ENCODE measurements at places on chromosomes 5 and 9. TPM values are rescaled to one million over a fixed set of nuclear protein-coding genes. Genes with fewer than 3 reads are reported as not detected.
A peak's percentile ranks its signal among the peaks of the same experiment; 100 is the strongest.

- no peak for DNase-seq
Observed at GRCh38 chr9:83060556-83060955, 2.4 kb downstream of the RASEF start.

The PCDHGC5 gene
- not detected for total RNA-seq

DNA sequence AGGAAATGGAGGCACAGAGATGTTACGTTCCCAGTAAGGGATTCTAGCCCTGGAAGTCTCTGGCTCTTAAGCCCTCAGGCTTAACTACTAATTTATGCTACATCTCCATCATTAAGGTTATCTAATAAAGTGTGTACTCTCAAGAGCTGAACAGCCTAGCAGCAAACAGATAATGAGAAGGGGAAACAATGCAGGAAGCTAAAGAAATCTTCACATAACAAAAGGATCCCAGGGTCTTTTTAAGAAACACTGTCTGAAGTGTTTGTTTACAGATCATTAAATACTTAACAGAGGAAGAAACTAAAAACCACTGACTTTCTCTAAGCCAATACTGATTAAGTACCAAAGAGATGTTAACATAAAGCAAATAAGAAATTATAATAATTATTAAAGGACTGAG, 129.0 kb downstream of the PAPPA start:
- DNase-seq: no peak

- DNase-seq: no peak
Observed at GRCh38 chr5:50963971-50964745, 297.7 kb downstream of the PARP8 start.

The NTNG2 gene
- total RNA-seq: 0.76 TPM

DNA sequence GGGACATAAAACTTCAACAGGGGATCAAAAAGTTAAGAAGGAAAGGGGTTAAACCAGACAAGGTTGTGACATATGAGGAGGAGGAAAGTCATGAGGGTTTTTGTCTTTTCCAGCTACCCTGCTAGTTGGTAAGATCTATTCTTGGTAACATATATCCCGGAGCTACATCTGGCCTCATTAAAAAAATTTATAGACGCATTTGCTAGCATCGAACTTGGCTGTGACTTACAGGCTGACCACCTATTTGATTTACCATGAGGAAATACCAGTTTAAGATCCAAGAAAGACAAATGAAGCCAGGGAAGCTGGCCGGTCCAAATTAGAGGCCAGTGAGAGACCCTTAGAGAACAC, 87.6 kb upstream of the NIPAL4 start:
- DNase-seq: no peak

The ANKRD33B gene
- total RNA-seq: 1.9 TPM

DNA sequence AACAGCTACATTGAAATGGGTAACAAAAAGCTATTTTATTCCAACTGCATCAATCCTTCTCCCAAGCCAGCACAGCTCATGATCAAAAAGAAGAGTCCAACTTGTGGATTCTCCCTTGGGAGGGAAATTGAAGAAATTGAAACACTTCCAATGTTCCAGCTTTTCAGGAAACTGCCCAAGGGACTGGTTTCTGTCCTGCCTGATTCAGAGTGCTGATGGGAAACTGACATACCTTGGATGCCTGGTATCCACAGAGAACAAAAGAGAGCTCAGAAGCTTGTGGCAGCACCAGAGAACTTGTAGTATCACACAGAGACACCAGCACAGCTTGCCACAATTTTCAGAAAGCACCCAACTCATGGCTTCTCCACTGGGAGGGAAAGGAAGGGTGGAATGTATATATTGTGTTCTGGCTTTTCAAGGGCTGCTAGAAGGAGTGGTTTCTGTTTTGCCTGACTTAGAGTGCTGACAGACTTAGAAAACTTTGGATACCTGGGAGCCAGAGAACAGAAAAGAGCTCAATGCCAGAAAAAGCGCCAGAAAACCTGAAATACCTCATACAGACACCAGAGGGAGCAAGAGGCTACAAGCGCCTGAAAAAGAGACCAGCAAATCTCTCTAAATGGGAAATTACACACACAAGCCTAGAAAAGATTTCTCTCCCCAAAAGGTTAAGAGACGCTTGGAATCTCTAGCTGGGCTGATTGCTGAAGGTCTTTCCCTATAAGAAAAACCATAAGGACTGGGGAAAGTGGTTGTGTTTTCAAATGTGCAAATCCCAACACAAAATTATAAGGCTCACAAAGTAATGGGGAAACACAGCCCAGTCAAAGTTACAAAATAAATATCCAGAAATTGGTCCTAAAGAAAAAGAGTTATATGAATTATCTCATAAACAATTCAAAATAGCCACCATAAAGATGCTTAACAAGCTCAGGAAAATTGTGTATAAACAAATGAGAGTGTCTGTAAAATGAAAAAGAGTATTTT, 178.8 kb downstream of the SPOCK1 start:
- peak; percentile 42 for DNase-seq

DNA sequence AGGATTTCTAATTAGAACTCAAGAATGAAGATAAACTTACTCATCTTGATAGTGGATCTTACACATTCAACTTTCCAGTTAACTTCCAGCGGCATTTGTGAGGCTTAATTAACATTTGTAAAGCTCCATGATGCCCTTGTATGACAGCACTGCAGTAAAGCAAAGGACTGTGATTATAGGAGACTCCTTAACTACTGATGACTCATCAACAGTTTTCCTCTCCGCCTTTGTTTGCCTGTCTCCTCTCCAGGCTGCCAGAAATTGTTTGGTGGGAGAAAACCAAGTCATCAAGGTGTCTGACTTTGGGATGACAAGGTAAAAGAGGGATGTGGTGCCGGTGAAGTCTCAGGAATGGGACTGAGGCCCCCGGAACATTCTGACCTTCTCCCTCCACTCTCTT, 20.4 kb upstream of the CYFIP2 start:
- no peak for DNase-seq

The NMUR2 gene
- total RNA-seq: not detected

DNA sequence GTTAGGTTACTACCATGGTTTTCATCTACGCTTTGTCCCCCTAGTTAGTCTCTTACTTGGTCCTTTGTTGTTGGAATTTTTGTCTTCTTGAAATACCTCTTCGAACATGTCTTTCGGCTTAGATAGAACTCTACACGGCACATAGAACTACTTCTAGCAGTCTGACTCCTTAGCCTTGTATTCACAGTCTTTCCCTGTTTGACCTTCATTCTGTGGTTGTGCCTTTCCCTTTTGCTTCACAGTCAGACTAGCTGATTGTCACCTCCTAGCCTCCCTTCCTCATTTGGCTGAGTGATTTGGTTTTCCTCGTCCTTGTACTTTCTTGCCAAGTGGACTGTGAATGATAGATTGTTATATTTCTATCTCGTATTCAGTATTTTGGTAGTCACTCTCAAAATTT, 10.7 kb downstream of the SMAD5 start:
- no peak for DNase-seq

- DNase-seq: no peak
Observed at GRCh38 chr9:13503599-13503998, 224.1 kb upstream of the MPDZ start.

DNA sequence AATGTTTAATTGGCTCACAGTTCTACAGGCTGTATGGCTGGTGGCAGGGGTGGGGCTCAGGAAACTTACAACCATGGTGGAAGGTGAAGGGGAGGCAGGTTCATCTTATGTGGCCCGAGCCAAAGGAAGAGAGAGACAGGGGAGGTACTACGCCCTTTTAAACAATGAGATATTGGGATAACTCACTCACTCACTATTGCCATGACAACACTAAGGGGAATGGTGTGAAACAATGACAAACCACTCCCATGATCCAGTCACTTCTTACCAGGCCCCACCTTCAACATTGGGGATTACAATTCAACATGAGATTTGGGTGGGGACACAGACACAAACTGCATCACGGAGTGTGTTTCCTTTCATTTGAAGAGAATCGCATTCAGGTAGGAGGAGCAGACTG, 220.9 kb downstream of the GADD45G start:
- DNase-seq: no peak

DNA sequence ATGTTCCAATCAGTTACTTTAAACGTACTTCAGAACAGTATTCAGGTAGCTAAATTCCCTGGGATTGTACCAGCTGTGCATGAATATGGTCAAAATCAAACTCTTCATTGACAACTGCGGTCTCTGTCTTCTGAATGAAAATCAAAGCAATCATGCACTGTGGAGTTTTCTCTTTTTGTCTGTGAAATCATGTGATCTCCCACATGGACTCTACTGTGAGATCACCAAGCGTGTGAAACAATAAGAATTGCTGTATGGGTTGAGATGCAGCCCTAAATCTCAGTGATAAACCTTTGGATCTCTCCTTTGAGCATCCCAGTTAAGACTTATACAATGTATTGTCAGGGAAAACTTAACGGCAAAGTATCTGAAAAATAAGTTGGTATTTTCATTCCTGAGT, 6.1 kb downstream of the NRG2 start:
- DNase-seq: no peak

DNA sequence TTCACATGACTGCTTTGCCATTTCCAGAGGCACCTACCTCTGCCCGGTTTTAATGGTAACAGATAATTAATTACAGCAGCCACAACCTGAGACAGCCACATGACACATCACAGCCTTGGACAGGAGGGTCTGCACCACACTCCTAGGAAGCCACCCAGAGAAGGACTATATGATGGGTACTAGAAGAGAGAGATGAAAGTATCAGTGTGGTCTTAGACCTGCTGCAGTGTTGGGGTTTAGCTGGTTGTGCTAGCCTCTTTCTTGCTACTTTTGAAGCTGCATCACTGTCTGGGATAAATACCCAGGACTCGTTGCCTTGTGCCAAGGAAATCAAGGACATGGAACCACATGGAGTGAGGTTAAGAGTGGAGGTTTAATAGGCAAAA, 266.4 kb downstream of the ICE1 start:
- DNase-seq: no peak

- DNase-seq: peak; percentile 93
Observed at GRCh38 chr5:111158105-111158744, 66.0 kb upstream of the CAMK4 start.

DNA sequence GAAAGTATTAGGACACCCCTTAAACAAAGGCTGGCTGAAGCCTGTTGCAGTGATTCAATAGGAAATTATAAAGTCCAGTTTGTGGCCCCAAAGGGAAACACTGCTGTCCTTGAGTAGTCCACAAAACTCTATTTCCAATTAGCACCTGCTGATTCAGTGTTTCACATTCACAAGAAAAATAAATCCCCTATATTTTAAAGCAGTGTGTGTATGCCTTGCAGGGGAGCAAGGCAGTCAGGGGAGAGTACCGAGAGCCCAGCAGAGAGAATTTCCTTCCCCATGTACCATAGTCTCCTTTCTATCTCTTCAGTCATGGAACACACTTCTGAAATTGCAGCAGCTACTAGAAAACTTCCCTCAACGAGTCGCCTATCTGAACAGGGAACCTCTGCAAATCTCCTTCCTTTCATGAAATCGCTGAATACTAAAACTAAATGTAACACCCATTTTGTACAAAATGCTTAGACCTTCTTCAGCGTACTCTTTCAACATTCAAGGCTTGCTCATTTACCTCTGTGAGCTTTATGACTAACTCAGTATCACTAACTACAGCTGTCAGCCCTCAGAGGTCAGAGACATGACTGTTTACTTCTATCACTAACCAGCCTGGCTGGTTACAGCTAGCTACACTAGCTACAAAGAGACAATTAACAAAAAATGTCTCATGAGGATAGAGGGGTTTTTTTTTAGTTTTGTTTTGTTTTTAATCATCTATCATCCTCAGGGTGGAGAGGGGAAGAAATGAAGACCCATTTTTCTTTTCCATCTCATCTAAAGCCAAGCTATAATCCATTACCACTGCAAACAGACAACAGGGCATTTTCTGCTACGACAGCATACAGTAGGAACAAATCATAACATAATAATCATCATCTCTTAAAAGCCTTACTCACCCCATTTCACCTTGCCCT, 188.7 kb downstream of the EBF1 start:
- peak; percentile 10 for DNase-seq

- DNase-seq: no peak
Observed at GRCh38 chr5:10762776-10763500, 1.9 kb upstream of the DAP start.

DNA sequence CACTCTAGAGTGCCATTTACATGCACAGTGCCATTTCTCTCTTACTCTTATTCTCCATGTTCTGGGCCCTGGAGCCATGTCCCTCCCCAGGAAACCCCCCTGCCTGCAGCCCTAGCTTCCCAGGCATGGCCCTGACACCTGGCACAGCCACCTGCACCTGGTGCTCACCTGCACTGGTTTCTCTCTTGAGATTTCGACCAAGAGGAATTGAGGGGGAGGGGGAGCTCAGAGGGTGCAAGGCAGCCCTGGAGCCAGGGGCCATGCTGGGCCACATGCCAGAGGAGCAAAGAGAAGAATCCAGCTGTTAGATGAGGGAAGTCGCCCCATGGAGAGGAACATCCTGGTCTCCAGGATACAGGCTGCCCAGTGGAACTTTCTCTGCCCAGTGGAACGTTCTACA, 65.0 kb upstream of the RAPGEF1 start:
- no peak for DNase-seq

- DNase-seq: no peak
Observed at GRCh38 chr9:81080900-81081299, 608.4 kb downstream of the TLE1 start.

GRCh38 chr9:18361646-18362045, 112.3 kb upstream of the ADAMTSL1 start:
- no peak for DNase-seq

DNA sequence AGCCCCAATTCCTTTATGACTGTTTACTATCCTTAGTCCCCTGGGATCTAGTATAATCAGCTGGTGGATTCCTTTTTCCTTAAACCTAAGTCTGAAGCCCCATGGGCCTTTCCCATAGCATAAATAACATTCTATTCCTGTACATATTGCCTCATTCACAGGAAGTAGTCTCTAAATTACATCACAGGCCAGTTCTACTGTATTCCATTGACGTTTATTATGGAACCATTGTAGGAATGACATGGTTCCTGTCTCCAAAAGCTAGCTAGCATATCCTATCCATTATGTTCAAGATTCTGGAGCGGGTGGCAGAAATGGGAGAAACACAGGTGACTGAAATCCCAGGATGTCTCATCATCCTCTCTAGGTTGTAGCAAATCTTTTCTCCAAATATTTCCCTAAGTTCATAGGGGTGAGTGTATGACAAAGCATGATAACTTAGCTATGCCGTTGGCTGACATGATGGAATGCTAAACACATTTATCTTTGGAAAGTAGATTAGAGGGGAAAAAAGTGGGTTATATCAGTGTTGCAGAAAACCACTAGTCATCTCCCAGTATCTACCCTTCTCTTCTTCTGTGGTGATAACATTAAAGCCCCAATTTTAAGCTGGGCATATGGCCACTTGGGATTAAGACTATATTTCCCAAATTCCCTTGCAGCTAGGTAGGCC, 140.1 kb downstream of the FGF1 start:
- DNase-seq: no peak

The FAM221B gene
- not detected for total RNA-seq

Measured in activated naive CD4-positive, alpha-beta T cell treated with anti-CD3 and anti-CD28 coated beads for 36 hours (primary cell).